ENCODE measurements at places on chromosomes 3 and 15. TPM values are rescaled to one million over a fixed set of nuclear protein-coding genes. Genes with fewer than 3 reads are reported as not detected.

The GOLGA8H gene
- total RNA-seq = 0.41 TPM

The EEF1AKMT4 gene
- 0.82 TPM for total RNA-seq

The CAPN7 gene
- total RNA-seq = 45.7 TPM

The KIF7 gene
- total RNA-seq = 4.9 TPM

The PLA2G4D gene
- total RNA-seq = under 0.01 TPM

The HCLS1 gene
- total RNA-seq = 0.82 TPM

The IDH2 gene
- 77.9 TPM for total RNA-seq

The ZKSCAN7 gene
- 30.2 TPM for total RNA-seq

The ATP13A5 gene
- 0.41 TPM for total RNA-seq

The VGLL3 gene
- total RNA-seq = 1.2 TPM

The NANOGP8 gene
- total RNA-seq = not detected

The GNAT1 gene
- total RNA-seq = not detected

The HCN4 gene
- 3.3 TPM for total RNA-seq

The STRIT1 gene
- total RNA-seq = 0.82 TPM

The TPRA1 gene
- total RNA-seq = 17.1 TPM

The SENP7 gene
- 75.8 TPM for total RNA-seq

The SKOR1 gene
- 0.41 TPM for total RNA-seq

The NGLY1 gene
- 32.6 TPM for total RNA-seq

The CCRL2 gene
- total RNA-seq = 0.41 TPM

The TUSC7 gene
- not detected for total RNA-seq

The DNASE1L3 gene
- total RNA-seq = 0.41 TPM

The TMEM41A gene
- 10.2 TPM for total RNA-seq

The MAGI1 gene
- total RNA-seq = 39.1 TPM

The LPP gene
- 6.5 TPM for total RNA-seq

The CCR9 gene
- total RNA-seq = 0.41 TPM

The CGNL1 gene
- 5.7 TPM for total RNA-seq

The SPINK8 gene
- total RNA-seq = not detected

The FANCD2OS gene
- not detected for total RNA-seq

The NPAP1 gene
- total RNA-seq = 0.41 TPM

The PRKCI gene
- total RNA-seq = 95.8 TPM

The SLC9C1 gene
- 0.41 TPM for total RNA-seq

The SEC61A1 gene
- 73.0 TPM for total RNA-seq

The EIF4G1 gene
- total RNA-seq = 88.0 TPM

The FAM3D gene
- total RNA-seq = not detected

The STX19 gene
- not detected for total RNA-seq

The DALRD3 gene
- total RNA-seq = 51.4 TPM

The RASL12 gene
- total RNA-seq = 2.4 TPM

The ACKR2 gene
- total RNA-seq = not detected

The SLC12A8 gene
- total RNA-seq = 2.4 TPM

The SIDT1 gene
- total RNA-seq = 8.2 TPM

The ACTRT3 gene
- total RNA-seq = 3.3 TPM

The ZNF620 gene
- total RNA-seq = 13.9 TPM

The CLSTN2 gene
- total RNA-seq = 11.8 TPM

Measured in frontal cortex (tissue), 4 donors.